ENCODE measurements at places on chromosomes 16 and 17.
A peak's percentile ranks its signal among the peaks of the same experiment; 100 is the strongest.

GRCh38 chr17:33385713-33386112 is 92.6 kb upstream of the ASIC2 start:
- no peaks in the 10 kb centered on the region for H3K36me3 ChIP-seq
- H3K4me1 ChIP-seq = no peaks in the 10 kb centered on the region
- no peak overlapping the region for H3K27ac ChIP-seq
- no peak overlapping the region for H3K4me3 ChIP-seq
- no peaks in the 10 kb centered on the region for H3K27me3 ChIP-seq

GRCh38 chr16:4880006-4880580 is 32.8 kb downstream of the UBN1 start:
- H3K27ac ChIP-seq = no peak overlapping the region
- peaks cover 28% of the 10 kb centered on the region for H3K36me3 ChIP-seq
- no peaks in the 10 kb centered on the region for H3K27me3 ChIP-seq

DNA sequence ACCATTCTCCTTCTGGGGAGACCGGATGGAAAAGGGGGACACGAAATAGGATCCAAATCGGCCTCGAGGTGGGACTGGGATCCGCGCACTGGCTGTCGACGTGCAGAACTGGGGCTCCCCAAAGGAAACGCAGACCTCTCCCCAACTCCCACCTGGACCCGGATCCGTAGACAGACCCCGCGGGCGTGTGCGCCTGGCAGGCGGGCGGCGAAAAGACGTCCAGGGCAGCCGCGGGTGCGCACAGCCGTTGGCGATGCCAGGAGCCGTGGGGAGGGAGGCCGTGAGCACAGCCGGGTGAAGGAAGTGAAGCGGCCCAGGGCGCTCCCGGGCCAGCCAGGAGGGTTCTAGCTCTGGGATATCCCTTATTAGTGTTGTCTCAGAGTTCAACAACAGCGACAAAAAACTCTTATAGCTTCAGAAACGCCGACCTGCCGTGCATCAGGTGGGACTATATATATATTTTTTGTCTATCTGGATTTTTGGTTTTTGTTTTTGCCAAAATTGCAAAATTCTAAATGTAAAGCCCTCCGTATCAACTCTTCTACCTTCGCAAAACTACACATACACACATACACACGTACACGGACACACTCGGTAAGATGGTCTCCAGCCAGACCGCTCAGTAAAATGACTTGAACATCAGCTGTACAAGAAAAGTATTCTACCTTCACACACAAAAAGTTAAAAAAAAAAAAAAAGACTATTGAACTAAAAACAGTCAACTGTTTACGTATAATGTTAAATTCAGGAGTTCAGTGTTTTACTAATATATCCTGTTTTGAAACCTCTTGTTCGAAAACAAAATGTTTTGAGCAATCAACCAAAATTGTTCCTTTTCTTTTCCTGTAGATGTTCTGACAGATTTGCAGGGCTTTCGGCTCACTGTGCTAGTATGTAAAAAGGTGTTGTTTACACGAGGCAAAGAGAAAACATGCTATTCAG is 5.2 kb upstream of the AATF start:
- H3K4me3 ChIP-seq = no peak overlapping the region
- peaks cover 2% of the 10 kb centered on the region for H3K27me3 ChIP-seq
- no peaks in the 10 kb centered on the region for H3K36me3 ChIP-seq
- no peaks in the 10 kb centered on the region for H3K4me1 ChIP-seq
- DNase-seq = no peak
- H3K27ac ChIP-seq = no peak overlapping the region

- H3K4me1 ChIP-seq = peaks cover 2% of the 10 kb centered on the region
- H3K27ac ChIP-seq = peak overlapping the region; percentile 94
- DNase-seq = peak; percentile 67
Observed at GRCh38 chr17:44220213-44221083, 973 bp upstream of the UBTF start.

DNA sequence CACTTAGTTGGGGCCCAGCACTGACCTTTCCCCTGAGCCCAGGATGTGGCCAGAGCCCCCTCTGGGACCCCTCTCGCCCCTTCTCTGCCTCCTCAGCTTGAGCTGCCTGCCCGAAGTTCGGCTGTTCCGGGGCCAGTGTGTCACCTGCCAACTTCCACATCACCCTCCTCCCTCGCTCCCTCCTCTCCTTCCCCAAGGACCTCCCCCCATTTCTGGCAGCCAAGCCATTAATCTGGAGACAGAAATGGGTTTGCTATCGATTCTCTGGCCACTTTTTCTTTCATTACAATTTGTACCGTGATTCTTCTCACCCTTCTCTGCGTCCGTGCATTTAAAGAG is 8.8 kb upstream of the ADAM11 start:
- no peak overlapping the region for H3K27ac ChIP-seq
- no peaks in the 10 kb centered on the region for H3K4me1 ChIP-seq
- H3K27me3 ChIP-seq = no peaks in the 10 kb centered on the region
- H3K36me3 ChIP-seq = no peaks in the 10 kb centered on the region

DNA sequence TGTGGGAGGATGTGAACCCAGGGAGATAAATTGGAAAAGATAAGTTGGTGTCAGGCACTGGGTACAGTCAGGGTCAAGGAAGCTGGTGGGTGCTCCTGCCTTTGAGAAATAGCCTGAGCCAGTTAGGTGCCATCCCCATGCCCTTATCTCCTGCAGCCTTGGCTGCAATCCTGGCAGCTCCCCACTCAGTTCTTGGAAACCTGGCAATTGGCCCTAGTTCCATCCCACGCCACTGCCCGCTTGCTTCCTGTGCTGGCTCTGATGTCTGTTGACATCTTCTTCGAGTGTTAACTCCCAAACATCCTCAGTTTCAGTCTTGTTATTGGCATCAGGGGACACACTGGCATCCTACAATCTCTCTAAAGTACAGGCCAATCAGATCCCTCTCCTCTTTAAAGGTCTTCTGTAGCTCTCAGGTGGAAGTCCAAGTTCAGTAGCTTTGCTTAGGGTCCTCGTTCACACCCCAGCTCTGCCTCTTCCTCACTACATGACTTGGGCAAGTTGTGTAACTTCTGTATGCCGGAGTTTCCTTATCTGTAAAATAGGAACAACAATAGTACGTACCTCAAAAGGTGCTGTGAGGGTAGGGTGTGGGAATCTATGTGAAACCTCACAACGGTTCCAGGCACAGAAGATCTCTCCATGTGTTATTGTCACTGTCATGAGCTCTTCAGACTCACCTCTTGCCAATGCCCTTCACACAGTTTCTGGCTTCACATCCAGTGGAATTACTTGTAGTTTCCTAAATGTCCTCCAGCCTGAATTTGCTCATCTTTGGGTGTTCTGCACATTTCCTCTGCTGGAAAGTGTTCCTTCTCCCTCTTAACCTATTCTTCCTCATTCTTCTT is 13.5 kb upstream of the PRKAR1A start:
- no peaks in the 10 kb centered on the region for H3K27me3 ChIP-seq
- no peak overlapping the region for H3K4me3 ChIP-seq
- no peak for DNase-seq
- no peaks in the 10 kb centered on the region for H3K36me3 ChIP-seq
- H3K27ac ChIP-seq = no peak overlapping the region
- H3K4me1 ChIP-seq = no peaks in the 10 kb centered on the region
